ENCODE measurements at places on chromosomes 16 and 17.

DNA sequence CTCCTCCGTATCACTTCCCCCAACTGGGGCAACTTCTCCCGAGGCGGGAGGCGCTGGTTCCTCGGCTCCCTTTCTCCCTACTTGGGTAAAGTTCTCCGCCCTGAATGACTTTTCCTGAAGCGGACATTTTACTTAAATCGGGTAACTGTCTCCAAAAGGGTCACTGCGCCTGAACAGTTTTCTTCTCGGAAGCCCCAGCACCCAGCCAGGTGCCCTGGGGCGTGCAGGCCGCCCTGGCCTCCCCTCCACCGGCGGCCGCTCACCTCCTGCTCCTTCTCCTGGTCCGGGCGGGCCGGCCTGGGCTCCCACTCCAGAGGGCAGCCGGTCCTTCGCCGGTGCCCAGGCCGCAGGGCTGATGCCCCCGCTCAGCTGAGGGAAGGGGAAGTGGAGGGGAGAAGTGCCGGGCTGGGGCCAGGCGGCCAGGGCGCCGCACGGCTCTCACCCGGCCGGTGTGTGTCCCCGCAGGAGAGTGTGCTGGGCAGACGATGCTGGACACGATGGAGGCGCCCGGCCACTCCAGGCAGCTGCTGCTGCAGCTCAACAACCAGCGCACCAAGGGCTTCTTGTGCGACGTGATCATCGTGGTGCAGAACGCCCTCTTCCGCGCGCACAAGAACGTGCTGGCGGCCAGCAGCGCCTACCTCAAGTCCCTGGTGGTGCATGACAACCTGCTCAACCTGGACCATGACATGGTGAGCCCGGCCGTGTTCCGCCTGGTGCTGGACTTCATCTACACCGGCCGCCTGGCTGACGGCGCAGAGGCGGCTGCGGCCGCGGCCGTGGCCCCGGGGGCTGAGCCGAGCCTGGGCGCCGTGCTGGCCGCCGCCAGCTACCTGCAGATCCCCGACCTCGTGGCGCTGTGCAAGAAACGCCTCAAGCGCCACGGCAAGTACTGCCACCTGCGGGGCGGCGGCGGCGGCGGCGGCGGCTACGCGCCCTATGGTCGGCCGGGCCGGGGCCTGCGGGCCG is 1.6 kb downstream of the HIC1 start:
- DNase-seq: no peak

DNA sequence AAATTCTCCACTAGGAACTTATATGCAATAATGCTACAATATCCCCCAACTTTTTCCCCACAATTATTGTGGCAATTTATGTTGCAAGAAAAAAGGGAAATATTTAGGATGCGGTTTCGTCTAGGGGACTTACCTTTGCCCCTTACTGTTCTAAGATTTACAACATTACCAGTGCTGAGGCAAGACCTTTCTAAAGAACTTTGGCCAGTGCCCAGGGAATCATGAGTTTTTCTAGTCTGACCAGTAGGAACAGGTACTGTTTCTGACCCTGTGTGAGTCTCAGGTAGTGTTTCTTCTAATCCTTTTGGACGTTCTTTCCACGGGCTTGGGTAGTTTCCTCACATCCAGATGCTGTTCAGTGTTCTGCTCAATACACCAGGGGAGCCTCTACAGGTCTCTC is 373.7 kb downstream of the HAPSTR1 start:
- DNase-seq: no peak

DNA sequence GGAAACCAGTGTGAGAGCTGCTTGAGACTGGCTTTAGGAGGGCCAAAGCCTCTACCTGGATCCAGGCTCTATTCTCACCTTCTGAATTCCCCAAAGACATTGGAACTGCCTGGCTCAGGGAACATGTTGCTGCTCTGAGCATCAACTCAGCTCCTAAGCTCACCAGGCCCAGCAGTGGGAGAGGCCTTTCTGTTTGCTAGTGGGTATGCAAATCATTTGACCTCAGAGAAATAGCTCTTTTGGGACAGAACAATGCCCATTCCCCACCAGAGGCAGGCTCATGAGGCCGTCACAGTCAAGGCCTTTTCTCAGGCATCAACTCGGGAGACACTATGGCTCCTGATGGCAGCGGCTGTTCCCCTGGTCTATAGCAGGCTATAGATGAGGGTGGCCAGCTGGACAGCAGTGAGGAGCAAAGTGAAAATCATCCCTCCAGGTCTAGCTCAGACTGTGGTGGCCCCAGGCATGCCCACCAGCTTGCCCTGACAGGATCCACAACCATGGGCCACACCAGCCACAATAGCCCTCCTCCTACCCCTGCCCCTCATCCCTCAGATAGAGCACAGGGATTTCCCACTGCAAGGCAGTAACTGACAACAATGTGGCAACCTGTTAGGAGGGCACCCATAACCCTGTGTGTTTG is 30.4 kb upstream of the GFOD2 start:
- no peak for DNase-seq

GRCh38 chr17:58187063-58187462 is 5.5 kb upstream of the EPX start:
- DNase-seq: no peak

DNA sequence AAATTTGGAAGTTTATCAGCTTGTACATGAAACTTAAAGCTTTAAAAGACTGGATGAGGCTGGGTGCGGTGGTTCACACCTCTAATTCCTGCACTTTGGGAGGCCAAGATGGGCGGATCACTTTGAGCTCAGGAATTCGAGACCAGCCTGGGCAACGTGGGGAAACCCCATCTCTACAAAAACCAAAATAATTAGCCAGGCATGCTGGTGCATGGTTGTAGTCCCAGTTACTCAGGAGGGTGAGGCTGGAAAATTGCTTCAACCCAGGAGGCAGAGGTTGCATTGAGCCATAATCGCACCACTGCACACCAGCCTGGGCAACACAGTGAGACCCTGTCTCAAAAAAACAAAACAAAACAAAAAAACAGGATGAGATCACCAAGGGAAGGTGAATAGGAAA is 209.5 kb downstream of the AATF start:
- DNase-seq: no peak

- DNase-seq: no peak
Observed at GRCh38 chr16:19066988-19067348, 446 bp upstream of the COQ7 start.

DNA sequence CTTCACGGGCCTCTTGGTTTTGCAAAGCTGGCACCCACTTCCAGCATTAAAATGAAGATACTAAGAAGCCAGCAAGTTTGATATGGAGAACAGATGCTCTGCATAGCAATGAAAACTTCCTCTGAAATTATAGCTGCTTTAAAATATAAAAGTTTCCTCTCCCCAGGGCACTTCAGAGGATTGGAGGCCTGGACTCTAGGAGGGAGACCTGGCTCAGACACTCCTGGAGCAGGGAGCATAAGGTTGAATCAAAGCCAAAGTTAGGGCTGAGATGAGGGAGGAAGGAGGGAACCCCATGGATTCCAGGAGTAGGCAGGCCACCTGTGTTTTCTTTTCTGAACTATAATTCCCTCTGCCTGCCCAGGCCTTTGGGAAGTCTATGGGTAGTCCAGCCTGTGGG is 176.0 kb upstream of the RPL38 start:
- DNase-seq: no peak

DNA sequence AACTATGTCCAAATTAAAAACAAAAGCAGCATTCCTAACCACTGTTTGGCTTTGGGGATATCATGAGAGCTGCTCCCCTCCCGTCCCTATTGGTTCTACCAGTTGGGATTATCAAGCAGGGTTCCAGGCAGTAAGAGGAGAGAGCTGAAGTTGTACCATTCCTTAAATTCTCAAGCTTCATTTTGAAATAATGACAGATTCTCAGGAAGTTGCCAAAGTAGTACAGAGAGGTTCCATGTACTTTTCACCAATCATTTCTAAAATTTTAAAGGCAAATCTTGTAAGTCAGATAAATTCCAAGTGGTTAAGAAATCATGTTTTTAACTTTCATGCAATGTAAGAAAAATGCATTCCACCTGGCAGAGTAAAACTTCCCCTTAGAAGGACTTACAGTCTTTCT is 36.9 kb downstream of the TEX2 start:
- no peak for DNase-seq

GRCh38 chr17:46061435-46061834 is 62.4 kb downstream of the STH start:
- no peak for DNase-seq

DNA sequence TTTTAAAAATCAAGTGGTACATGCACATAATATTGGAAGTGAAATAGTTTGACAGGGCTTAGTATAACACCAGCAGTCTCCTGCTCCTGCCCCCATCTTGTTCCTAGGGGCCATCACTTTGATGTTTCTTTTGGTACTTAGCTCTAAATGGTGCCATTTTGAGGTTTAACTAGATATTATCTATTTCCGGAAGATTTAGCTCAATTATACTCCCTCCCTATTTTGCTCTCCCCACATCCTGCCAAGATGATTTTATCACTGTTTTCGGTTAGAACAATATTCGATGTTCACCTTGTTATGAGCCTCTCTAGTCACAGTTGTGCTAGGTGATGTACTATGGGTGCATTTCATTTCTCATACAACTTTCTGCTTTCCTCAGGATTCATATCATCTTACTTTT is 20.0 kb upstream of the SLC35G3 start:
- no peak for DNase-seq

DNA sequence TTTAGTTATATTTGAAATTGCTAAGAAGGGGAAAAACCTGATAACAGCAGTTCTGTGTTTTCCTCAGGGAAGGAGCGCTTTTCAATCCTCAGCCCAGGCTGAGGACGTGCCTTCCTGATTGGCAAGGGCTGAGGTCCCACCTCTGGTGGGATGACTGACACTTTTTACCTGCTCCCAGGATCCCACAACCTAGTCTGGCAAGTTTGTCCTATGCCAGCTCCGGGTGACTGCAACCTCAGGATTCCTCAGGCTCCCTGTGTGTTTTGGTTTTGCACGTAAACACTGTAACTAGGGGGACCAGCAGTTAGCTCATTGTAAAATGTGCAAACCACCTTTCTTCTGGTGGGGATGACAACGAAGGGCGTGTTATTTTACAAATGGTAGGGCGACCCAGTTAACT is 7.5 kb downstream of the MARCHF10 start:
- DNase-seq: no peak

- DNase-seq: no peak
Observed at GRCh38 chr17:74011966-74012365, 191.5 kb upstream of the RPL38 start.

DNA sequence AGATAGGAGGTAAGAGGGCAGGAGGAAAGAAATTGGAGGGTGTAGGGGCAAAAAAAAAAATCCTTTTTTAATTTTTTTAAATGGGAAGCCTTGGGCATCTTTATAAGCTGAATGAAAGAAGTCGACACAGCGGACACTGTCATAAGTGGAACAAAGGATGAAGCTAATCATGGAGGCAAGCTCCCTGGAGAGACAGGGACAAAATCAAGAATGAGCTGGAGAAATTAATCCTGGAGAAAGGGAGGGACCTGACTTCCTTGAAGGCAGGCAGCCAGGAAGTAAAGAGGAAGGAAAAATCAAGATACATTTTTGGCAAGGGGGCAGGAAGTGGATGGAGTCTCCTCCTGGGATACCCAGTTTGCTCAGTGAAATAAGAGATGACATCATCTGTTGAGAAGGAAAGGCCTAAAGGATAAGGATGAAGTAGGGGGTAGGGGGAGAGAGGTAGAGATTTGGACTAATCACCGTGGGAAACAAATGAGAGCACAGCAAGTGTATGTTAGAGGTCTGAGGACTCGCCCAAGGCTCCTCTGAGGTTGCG is 179.3 kb downstream of the SLC39A11 start:
- DNase-seq: no peak

DNA sequence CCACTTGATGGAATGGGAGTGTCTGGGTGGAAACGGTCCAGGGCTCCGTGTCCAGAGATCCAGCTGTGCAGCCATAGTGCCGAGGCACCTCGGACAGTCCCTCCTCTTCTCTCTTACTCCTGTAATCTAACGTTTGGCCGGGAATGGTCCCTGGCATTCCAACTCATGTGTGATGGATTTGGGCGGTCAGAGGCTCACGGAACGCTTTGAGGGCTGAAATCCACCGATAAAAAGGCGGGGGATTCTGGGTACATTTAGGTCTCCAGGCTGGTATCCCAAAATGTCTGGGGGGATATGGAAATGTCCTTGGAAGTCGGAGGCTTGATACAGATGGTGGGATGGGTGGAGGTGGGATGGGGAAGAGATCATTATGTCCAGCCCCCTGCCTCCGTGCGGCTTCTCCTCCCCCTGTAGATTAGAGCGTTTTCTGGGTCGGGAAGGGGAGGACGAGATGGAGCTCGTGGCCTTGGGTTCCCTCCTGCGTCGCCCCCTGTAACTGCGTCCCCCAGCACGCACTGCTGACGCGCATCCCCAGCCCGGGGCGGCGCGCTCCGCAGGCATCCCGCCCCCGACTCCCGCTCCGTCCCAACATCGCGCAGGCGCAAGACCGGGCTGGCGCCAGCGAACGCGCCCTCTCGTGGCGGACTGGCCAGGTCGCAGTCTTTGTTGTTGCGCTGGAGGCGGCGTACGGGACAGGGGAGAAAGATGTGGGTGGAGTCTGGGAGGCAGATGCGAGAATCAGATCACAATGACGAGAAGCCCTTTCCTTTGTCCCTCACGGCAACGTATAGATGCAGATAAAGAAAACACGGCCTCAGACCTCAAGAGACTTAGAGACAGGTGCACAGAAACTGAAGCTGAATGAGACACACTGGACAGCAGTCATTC is 4.5 kb upstream of the SGCA start:
- peak; percentile 75 for DNase-seq

DNA sequence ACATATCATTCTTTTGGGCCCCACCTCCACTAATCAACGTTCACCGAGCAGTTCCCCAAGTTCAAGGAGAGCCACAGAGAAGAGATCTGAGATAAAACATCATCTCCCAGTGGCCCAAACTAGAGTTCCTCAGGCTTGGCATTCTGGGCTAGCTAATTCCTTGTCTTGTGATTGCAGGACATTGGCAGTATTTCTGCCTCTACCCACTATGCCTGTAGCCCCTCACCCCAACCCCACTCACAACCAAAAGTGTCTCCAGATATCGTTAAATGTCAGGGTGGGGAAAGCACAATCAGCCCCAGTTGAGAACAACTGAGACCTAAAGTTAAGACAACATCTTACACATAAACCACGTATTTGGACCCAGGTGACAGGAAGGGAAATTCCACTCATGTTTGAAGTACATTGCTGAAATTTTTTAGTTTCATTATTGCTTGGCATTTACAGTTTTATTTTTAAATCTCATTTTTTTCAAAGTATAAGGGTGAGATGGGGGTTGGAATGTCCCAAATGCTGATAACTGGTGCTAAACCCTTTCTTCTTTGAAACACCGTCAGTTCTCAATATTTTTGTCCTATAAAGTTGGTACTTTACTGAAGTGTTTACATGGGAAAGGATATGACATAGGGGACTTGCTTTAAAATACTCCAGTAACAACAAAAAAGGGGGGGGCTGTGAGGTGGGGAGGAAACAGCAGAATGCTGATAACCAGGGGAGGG is 13.6 kb downstream of the ZC3H7A start:
- no peak for DNase-seq

- no peak for DNase-seq
Observed at GRCh38 chr17:52178012-52178411, 19.5 kb upstream of the CA10 start.

DNA sequence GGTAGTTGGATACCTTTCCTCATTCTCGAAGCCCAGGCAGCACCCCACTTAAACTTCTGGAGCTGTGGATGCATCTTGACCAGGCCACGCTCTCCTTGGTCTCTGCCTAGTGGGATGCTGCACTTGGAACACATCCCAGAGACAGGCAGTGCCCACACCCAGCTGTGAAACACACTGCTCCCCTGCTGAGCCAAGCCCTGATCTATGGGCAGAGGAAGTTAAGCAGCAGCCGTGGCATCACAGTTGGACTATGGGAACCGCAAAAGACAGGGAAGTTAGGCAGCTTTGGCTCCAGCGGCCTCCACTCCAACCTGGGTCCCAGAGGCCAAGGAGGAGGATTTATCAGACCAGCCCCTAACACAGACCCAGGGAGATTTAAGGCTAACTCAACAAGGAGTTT is 284.8 kb upstream of the CCL2 start:
- DNase-seq: no peak

- no peak for DNase-seq
Observed at GRCh38 chr16:58024486-58025350, 836 bp upstream of the MMP15 start.
